ENCODE measurements at places on chromosomes 2 and 18.

- DNase-seq: no peak
These were observed 4.5 kb upstream of the MAP3K2 start for GRCh38 chr2:127392133-127392827.

GRCh38 chr2:75200140-75201096 is 1.1 kb upstream of the TACR1 start:
- DNase-seq: no peak

GRCh38 chr2:12178289-12179080 is 432.1 kb downstream of the LPIN1 start:
- DNase-seq: no peak

DNA sequence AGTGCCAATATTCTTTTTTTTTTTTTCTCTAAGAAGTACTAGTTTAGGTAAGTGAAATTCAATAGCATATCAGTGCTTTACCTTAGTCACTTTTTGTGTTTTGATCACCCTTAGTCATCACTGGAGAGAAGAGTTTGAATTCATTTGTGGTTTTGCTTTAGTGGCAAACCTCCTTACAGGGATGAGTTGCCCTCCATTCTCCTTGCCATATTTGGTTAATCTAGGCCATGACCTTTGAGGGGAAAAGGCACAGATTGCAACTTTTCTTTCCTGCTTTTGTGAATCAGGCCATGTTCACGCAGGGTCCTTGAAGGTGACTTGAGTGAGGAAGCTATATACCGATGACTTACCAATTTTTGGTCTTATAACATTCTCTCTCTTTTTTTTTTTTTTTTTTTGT is 34.4 kb downstream of the PLEKHA3 start:
- DNase-seq: peak; percentile 70

DNA sequence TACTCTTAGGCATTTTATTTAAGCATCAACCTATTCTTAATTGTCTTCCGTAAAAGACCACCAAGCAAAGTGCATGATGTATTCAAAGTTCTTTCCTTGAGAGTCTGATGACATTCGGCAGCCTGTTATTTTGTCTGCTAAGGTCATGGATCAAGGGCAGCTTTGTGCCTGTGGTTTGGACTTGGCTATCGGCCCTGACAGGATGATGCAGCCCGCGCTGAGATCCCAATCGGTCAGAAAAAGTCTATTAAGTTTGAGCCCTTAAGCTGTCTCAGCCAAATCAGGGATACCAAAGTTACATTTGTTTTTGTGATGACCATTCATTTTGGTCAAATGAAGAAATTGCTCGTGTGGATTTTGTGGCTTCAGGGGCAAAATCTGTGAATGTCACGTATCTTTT is 718.9 kb upstream of the FANCL start:
- no peak for DNase-seq

- no peak for DNase-seq
These were observed 156.1 kb downstream of the MGAT5 start for GRCh38 chr2:134410006-134410405.

DNA sequence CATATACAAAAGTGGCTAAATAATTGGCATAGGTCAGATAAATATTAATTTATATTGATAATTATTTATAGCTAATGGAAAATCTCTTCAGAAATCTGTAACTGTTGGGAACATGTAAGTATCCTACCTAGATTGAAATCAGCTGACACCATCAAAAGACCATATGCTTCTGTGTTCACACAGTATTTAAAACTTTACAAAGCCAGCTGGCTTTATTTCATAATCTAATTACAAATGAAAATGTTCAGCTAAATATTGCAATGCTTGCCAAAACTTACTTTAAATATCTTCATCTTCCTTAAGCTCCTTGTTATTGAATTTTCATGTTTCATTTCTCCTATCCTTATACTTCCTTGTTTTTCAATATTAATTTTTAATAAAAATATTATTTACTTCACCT is 190.9 kb upstream of the DOK6 start:
- DNase-seq: no peak

All from kidney glomerular epithelial cell (primary cell).